ENCODE measurements at places on chromosomes 6 and 20.

GRCh38 chr20:57391439-57392301 lies 474 bp downstream of the RBM38 start:
- peak; percentile 64 for DNase-seq

- no peak for DNase-seq
These were observed 76.6 kb downstream of the DZANK1 start for GRCh38 chr20:18390201-18390600.

GRCh38 chr6:159080217-159080976 lies 35.6 kb upstream of the TAGAP start:
- DNase-seq, result no peak

DNA sequence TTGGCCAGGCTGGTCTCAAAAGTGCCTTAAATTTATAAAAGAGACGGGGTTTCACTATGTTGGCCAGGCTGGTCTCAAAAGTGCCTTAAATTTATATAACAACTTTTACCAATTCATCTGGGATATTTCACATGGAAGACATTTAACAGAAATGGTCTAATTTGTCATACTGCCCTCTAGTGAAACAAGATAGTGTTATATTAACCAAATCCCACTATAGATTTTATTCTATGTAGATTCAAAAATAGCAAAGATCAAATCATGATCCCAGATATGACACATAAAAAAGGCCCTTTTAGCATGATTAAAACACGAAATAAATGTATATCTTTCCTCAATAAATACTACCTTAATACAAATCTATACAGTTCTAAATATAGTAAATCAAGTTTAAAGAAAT lies 102.8 kb upstream of the TFAP2D start:
- no peak for DNase-seq

GRCh38 chr20:47524015-47524784 lies 22.5 kb downstream of the NCOA3 start:
- DNase-seq, result no peak

GRCh38 chr20:11721411-11721810 lies 196.3 kb upstream of the BTBD3 start:
- no peak for DNase-seq

- peak; percentile 54 for DNase-seq
These were observed 651 bp upstream of the TAPBP start for GRCh38 chr6:33314515-33314942.

GRCh38 chr20:16904751-16905150 lies 156.6 kb downstream of the OTOR start:
- peak; percentile 9 for DNase-seq

DNA sequence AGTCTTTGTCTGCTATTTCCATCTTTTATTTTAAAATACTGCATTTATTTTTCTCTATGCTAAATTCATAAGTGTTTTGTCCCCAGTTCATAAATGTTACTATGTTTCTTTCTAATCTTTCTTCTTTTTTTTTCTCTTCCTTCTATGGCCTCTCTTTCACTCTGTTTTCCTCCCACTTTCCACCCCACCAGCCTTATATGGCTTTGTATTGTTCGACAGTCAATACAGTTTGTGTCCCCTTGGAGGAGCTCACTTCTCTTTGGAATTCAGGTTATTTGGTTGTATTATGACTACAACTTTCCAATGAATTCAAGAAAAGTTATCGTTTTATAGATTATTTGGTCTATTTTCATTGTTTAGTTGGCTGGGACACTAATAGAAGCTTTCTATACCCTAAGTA lies 393.5 kb downstream of the NKAIN2 start:
- DNase-seq, result no peak

- peak; percentile 70 for DNase-seq
These were observed 2.1 kb downstream of the EZR start for GRCh38 chr6:158816803-158817727.

- DNase-seq, result no peak
These were observed 56.3 kb upstream of the EMILIN3 start for GRCh38 chr20:41422953-41423352.

DNA sequence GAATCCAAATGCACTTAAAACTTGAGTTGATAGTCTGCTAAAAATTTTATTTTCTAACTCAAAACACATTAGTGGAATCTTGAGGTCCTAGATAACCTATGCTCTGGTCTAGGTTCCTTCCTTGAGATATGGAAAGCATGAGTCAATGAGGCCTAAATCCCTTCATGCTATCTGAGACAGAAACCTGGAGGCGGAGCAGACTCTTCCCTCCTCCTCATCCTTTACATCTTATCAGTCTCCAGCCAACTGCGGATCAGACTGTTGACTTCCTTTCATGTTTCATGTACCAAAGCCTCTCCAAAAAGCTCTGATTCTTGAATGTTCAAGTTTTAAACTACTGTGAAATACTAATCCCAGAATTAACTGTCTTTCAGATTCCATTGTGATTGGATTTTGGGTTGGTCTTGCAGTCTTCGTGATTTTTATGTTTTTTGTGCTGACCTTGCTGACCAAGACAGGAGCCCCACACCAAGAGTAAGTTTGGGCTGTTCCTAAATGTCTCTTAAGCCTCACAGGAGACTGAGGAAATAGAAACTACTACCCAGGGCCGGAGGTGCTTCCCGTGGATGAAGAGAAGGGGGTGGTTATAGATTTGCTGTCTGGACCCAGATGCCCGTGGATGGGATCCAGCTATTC lies 29.1 kb downstream of the MRAP2 start:
- DNase-seq, result no peak

Data from NCI-H146 (cell line).